ENCODE measurements at places on chromosomes 2 and 18. TPM values are rescaled to one million over a fixed set of nuclear protein-coding genes. Genes with fewer than 3 reads are reported as not detected.

The ACYP2 gene
- total RNA-seq, result 16.7 TPM

The RAB27B gene
- 4.1 TPM for total RNA-seq

The STARD7 gene
- total RNA-seq, result 112 TPM

The SAG gene
- not detected for total RNA-seq

The PDE11A gene
- 0.82 TPM for total RNA-seq

The IL18RAP gene
- total RNA-seq, result 2.0 TPM

The GALNT14 gene
- total RNA-seq, result 84.6 TPM

The ALPP gene
- not detected for total RNA-seq

The SLC23A3 gene
- 2.8 TPM for total RNA-seq

The LYPD6B gene
- total RNA-seq, result 9.4 TPM

The SERPINB3 gene
- not detected for total RNA-seq

The ZNF521 gene
- total RNA-seq, result 18.0 TPM

The C1QL2 gene
- total RNA-seq, result not detected

The REG1B gene
- total RNA-seq, result 11.0 TPM

The CD8B2 gene
- total RNA-seq, result 0.09 TPM

The GPR75 gene
- 2.4 TPM for total RNA-seq

The CAB39 gene
- 77.6 TPM for total RNA-seq

The RESP18 gene
- not detected for total RNA-seq

The KCNE4 gene
- 4.2 TPM for total RNA-seq

The NCK2 gene
- total RNA-seq, result 52.9 TPM

The ARID5A gene
- total RNA-seq, result 26.3 TPM

The PKDCC gene
- total RNA-seq, result 52.2 TPM

Data from kidney (tissue), 22 donors.